Peyer's patch (tissue), 4 donors: ENCODE measurements at places on chromosomes 12 and 14. TPM values are rescaled to one million over a fixed set of nuclear protein-coding genes. Genes with fewer than 3 reads are reported as not detected.

DNA sequence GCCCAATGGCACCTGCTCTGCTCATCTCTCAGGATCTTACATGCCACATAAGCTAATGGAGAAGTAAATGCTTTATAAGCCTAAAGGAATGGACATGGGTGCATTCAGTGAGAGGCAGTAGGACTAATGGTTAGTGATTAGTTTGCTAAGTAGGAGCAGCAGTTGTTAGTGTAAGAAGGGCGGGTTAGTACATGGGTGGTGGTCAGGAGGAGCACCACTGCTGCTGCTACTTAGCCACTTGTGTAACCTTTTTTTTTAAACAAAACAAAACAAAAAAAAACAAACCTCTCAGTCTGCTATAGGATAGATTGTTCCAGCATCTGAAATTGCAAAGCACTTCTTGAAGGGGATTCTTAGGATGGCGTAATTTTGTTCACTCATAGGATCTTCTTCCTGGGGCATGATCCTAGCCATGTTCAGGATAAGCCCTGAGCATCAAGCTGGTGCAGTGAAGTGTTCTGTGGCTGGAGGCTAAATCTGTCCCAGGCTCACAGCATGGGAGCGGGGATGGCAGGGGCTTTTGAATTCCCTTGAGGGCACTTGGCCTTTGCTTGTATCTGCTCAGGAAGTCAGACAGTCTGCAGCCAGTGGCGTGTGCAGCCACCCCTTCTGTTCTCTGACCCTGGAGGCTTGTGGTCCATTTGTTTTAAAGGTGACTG lies 63.6 kb downstream of the CHST11 start:
- DNase-seq, result peak; percentile 60

DNA sequence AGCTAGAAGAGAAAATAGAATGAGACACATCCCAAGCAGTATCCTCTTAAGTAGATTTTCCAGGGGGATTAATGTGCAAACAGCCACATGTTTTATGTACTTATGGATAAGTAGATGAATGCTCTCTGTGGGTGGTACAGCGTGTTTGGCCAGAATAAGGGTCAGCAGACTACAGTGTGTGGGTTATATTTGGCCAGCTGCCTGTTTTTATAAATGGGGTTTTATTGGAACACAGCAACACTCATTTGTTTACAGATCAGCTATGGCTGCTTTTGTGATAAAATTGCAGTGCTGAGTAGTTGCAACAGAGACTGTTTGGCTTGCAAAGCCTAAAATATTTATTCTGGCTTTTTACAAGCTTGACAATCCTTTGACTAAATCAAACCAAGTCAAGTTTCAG lies 780.2 kb upstream of the SEL1L start:
- no peak for DNase-seq

PTPRR gene
- 20.2 TPM for total RNA-seq

DNA sequence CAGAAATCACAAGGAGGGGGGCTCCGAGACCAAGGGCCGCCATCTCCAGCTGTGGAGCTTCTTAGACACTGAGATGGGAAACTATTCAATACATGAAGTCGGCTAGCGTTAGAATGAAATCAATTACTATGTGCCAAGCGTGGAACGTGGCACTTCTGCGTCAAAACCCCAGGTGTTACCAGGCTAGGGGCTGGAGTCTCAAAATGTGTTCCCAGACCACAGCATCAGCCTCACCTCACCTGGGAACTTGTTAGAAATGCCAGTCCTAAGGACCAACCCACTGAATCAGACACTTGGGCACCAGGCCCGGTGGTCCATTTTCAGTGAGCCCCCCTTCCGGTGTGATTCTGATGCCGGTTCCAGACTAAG lies 5.0 kb upstream of the SETD1B start:
- no peak for DNase-seq

DNA sequence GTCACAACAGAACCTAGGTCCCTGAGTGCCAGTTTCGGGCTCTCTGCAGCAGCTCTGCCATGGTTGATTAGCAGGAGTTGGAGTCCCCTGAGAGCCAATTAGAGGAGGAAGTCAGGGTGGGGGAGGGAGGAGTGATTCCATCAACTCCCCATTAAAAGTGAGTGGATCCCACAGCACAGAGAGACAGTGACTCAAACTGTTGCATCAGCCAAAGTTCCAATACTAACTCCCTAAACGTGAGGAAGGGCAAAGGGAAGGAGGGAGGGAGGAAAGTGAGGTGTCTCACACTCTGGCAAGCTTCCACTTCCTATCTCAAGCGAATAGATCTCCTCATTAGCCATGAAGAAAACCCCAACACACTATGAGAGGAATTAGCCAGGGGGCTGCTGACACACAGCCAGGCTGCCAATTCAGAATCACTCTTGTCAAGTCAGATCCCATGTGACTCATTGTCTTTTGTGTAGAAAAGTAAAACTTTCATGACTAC lies 23.6 kb downstream of the OR11H4 start:
- no peak for DNase-seq

DNA sequence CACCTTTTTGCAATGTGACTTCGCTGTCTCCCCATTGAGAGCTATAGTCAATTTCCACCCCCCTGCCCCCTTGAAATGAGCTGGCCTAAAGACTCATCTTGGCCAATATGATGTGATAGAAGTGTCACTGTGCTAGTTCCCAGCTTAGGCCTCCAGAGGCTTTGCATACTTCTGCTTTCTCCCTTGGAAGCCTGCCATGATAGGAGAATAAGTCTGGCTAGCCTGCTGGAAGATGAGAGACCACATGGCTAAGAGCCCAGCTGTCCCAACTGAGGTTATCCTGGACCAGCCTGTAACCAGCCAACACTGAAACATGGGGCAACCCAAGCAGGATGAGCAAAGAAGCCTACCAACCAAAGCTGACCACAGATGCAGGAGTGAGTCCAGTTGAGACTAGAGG lies 196.9 kb downstream of the GRIN2B start:
- no peak for DNase-seq

GRCh38 chr14:71465316-71465715 lies 466.9 kb upstream of the RGS6 start:
- no peak for DNase-seq

- peak; percentile 74 for DNase-seq
Observed at GRCh38 chr14:99574099-99574880, 29.7 kb downstream of the CCDC85C start.

DNA sequence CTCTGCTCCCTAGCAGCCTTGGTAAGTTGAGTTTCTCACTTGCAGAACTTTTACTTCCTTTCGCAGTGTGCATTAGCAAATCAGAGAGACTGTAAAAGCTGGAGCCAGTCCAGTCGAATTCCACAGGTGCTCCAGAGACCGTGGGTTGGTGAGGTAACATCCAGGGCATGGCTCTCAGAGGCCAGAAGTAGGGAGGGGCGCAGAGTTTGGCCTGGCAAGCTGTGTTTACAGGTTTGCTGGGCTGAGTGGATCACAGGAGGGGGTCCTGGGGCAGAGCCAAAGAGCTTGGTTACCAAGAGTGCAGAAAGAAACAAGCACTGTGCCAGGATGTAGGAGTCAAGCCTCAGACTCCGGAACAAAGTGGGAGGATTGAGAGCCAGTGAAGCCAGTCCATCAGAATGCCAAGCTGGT lies 10.2 kb upstream of the BHLHE41 start:
- DNase-seq, result no peak

DNA sequence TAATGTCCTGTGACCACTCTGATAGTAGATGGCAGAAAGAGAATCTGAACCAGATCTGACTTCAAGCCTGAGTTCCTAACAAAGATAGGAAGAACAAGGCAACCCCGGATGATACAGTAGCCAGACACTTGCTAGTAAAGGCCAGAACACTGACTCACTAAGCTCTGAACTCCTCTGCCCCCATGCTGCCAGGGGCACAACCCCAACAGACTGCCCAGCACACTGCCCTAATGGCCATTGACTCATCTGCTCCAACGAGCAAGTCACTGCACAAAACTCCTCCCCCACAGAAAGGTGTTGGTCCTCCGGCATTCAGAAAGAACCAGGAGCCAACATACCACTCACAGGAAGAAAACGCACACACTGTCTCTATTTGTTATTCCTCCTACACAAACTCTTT lies 179.6 kb upstream of the NUDT4 start:
- DNase-seq, result no peak

IL22 gene
- total RNA-seq, result not detected

DNA sequence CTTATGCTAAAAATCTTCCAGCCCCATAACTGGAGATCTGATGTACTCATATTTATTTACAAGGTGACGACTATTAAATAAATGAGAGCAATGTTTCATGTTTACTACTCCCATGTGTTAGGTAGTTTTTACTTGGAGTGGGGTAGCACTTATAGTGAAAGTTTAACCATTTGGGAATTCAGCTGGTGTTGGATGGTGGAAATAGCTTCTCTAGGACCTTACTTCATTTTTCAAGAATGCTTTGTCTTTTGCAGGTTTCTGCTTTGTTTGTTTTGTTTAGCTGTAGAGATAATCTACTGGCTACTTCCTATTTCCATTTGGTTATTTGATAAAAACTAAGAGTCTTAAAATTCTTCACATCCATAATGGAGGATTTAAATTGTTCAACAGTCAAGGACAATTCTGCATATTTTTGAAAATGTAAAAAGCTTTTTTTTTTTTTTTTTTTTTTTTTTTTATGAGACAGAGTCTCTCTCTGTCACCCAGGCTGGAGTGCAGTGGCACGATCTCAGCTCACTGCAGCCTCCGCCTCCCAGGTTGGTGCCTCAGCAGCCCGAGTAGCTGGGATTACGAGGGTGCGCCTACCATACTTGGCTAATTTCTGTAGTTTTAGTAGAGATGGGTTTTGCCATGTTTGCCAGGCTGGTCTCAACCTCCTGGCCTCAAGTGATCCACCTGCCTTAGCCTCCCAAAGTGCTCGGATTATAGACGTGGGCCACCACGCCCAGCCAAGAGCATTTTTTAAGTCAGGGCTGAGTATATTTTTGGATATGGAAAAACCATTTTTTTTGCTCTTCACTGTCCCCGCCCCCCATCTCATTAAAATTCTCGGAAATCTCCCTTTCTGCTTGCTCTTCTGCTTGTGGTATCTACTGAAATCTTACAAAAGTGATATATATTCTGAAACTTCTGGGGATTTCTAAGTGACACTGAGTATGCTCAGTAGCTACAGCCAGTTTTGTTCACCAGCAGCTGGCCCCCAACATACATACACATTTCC lies 1.4 kb upstream of the ABCD2 start:
- DNase-seq, result peak; percentile 58

CISTR gene
- total RNA-seq, result not detected

DNA sequence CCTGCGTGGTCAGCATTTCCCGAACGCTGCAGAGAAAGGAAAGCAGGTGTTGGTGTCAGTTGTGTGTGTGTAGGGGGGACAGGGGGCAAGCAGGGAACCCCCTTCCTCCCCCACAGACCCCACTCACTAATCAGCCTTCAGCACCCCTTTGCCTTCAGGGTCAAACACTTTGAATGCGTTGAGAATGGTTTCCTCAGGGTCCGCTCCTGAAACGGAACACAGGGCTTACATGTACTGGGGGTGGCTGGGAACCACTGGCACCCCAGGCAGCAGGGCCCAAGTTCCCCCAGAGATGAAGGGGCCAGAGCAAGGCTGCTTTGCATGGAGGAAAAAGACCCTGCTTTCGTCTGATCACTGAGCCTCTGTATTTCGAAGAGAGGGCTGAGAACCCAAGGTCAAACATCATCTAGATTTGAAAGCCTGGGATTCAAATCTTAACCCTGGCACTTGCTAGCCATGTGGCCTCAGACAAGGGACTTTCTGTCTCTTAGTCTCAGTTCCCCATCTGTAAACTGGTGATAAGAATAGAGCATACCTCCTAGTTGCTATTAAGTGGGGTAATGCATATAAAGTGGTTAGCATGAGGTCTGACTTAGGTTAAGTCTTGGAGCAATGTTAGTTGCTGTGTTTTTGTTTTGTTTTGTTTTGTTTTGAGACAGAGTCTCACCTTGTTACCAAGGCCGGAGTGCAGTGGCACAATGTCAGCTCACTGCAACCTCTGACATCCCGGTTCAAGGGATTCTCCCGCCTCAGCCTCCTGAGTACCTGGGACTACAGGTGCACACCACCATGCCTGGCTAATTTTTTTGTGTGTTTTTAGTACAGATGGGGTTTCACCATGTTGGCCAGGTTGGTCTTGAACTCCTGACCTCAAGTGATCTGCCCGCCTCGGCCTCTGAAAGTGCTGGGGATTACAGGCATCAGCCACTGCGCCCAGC lies 7.0 kb downstream of the MYL2 start:
- DNase-seq, result no peak

ERG28 gene
- 14.7 TPM for total RNA-seq

SLCO1C1 gene
- total RNA-seq, result 2.7 TPM

DICER1 gene
- 64.3 TPM for total RNA-seq

STAC3 gene
- total RNA-seq, result 1.9 TPM

DNA sequence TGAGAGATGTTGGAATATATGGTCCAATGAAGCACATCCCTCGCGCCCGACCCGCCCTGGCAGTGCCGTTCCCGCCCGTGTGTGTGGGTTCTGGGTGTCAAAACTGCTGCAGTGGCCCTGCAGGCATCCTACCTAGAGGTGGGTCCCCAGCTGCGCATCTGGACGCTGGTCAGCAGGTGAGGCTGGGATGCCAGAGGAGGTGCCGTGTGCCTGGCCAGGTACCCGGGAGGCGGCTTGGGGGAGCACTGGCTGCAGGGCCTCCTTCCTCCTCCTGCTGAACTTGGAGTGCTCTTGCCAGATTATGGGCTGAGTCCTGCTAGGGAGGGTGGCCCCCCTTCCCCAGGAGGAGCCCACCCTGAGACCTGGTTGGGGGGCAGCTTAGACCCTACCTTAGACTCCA lies 5.2 kb downstream of the MTA1 start:
- DNase-seq, result no peak

SMCO2 gene
- total RNA-seq, result not detected

DNA sequence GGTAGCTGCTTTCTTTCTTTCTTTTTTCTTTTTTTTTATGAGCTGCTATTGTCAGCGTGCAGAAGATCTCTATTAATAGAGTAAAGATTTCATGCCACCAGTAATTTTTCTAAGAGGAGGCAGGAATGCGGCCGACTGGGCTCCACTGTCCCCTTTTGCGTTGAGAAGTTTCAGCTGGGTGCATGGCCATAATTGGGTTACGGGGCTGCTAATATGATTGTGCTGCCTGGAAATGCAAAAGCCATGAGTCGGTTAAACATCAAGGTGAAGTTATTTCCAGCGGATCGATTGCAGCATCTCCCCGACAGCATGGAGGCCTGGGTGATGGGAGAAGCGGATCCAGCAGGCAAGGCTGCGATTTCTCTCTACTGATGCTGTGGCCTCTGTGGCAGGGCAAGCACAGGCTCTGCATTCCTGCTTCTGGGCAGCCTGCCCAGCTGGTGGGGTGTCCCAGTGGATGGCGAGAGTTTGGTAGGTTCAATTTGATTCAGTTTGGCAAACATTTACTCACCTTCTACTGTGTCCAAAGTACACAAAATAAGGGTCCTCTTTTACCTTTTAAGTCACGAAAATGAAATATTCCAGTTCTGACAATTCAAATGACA lies 54.4 kb upstream of the PRMT8 start:
- DNase-seq, result no peak

GRCh38 chr12:47224563-47225133 lies 144.9 kb upstream of the AMIGO2 start:
- DNase-seq, result no peak
